Stimulated activated CD4-positive, alpha-beta T cell treated with anti-CD3 and anti-CD28 coated beads, Interleukin-12 subunit alpha, Interleukin-12 subunit beta, amount 100 ng/mL, for 48 hours (primary cell): ENCODE measurements at places on chromosomes 6 and 20.

- DNase-seq: no peak
These were observed 11.1 kb upstream of the SLC4A11 start for GRCh38 chr20:3250091-3250504.

DNA sequence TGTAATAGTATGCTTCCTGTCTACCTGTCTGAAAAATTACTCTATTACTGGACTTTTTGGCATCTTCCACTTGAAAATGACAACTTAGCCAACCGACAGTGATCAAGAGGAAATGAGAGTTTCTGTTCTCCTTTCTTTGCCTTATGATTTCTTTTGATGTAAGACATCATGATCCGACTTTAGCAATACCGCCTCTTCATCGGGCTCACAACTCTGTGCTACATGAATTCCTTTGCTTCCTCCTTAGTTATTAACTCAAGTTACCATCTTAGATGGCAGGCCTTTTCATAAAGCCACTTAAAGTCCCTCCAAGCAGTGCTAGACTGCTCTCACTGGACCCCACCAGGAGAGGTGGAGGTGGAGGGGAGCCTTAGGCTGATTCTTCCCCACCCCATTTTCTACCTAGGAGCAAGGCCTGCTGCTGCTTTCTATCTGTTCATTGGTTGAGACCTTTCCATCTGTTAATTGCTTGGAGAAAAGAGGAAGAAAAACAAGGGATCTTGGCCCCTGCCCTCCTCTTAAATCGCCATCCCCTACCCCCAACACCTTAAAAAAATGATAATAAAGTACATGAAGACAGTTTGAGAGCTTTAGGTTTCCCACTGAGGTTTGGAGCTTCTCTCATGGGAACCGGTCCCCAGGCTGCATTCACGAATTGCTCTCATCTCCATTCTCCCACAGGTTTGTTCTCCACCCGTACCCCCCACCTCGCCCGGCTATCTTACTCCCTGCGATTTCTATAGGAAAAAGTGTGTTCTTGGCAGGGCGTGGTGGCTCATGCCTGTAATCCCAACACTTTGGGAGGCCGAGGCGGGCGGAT, 21.6 kb upstream of the MCM3 start:
- no peak for DNase-seq

DNA sequence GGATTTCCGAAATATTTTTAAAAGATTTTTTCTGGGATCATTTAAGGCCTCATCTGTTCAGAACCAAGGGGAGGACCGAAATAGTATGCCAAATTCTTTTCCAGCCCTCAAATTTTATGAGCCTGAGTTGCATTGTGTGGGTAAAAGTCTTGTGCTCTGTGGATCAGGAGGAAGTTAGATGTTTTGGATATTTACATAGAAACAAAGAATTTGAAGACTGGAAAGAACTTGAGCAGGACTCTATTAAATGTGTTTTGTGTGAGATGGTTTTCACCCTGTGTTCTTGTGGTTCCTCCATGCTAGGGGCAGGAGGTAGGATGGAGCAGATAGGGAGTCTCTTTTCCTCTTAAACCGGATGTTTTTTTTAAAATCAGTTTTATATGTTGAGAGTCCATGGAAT, 329.1 kb downstream of the LAMA2 start:
- no peak for DNase-seq

DNA sequence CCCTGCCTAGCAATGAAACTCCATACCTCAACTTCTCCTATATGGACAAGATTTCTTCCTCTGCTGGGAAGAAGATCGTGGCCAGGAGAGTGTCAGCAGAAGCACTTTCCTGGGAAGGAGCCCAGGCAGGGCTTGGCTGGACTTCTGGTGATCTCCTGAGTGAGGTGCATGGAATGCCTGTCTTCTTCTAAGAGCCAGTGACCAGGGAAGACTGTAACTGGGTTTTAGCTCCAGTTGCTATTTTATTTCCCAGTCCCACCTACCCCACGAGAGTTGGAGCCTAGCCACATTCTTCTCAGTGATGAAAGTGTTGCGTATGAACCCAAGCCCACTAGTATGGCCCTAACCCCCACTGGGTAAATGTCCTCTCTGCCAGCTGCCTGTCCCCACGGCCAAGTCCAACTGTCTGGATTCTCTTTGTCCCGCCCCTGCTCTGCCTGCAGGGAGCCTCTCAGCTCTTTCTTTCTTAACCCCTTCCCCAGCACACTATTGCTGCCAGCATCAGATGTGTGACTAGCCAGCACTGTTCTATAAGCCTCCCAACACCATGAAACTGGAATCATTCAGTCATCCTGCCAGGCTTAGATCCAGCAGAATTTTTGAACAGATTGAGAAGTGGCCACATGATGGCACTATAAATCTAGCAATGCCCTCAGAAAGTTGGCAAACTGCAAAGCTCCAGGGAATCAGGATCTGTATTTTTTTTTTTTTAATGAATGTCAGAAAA, 69.8 kb upstream of the FAM184A start:
- DNase-seq: no peak

GRCh38 chr6:30329331-30329730, 2.6 kb downstream of the TRIM39 start:
- DNase-seq: no peak

GRCh38 chr6:33987531-33988021, 158.3 kb downstream of the GRM4 start:
- DNase-seq: no peak

DNA sequence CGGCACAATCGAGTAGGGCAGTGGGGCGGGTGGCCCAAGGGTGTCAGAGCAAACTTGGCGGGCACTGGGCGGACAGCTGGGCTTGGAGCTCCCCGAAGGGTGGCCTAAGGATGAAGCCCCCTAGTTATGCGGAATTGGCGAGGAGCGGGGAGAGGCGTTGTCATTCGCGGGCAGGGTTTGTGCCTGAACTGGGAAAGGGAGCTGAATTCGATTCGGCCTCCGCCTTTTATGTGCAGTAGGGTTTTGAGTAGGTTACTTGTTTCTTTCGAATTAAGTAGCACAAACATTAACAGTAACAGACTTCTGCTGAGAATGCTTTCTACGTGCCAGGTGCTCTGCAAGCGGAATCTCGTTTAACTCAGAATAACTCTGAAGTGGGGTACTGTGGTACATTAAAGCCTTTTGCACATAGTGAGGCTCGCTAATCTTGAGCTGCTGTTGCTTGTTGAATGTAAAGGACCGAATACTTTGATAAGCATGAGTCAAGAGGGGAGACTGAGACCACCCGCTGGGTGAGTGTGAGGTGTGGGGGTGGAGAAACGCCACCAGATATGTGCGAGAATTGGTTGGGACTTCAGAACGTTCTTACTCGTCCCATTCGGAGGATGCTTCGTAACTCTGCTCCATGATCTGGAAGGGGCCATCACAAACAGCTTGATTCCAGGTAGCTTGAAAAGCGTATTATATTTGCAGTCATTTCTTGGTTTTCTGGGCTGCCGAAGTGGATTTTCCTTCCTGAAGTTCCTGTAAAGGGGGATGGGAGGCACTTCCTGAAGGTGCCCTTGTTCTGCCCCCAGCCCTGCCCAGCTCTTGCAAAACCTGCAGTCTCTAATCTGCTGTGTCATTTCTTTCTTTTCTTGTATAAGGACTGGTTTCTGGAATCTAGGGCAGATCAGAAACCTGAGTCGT, 833 bp downstream of the RAB5IF start:
- DNase-seq: no peak

- DNase-seq: no peak
These were observed 3.8 kb upstream of the CHRNA4 start for GRCh38 chr20:63364801-63365585.

DNA sequence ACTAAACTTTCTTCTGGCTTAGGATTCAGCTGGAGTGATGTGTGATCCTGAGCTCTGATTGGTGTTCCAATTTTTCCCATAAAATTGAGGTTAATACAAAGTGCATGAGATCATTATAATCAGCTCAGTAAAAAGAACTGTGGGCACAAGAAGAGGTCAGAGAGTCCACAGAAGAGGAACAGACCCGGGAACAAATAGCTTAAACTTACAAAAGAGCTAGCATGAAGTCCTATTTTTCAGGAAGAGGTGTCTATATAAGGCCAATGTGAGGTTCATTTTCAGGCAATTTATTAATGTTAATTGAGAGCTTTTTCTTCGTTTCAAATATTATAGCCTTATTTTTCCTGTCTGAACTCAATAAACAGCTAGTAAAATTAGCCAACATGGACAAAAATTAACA, 26.9 kb upstream of the STX11 start:
- DNase-seq: no peak

DNA sequence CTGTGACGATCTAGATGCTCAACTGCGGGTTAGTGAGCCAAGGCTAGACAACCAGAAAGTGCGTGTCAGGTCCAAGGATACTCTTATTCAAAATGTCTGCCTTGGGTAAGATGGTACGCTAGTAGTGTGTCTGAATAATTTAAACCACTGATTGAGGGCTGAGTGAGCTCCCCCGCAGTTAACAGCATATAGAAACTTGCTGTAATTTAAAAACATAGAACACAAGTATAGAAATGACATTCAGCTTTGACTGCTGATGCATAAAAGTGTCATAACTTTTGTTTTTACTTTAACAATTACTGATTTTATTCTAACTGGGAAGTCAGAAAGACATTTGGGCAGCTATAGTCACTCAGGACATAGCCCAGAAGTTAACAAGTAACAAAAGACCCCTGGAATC, 45.6 kb upstream of the SLC22A1 start:
- DNase-seq: no peak

DNA sequence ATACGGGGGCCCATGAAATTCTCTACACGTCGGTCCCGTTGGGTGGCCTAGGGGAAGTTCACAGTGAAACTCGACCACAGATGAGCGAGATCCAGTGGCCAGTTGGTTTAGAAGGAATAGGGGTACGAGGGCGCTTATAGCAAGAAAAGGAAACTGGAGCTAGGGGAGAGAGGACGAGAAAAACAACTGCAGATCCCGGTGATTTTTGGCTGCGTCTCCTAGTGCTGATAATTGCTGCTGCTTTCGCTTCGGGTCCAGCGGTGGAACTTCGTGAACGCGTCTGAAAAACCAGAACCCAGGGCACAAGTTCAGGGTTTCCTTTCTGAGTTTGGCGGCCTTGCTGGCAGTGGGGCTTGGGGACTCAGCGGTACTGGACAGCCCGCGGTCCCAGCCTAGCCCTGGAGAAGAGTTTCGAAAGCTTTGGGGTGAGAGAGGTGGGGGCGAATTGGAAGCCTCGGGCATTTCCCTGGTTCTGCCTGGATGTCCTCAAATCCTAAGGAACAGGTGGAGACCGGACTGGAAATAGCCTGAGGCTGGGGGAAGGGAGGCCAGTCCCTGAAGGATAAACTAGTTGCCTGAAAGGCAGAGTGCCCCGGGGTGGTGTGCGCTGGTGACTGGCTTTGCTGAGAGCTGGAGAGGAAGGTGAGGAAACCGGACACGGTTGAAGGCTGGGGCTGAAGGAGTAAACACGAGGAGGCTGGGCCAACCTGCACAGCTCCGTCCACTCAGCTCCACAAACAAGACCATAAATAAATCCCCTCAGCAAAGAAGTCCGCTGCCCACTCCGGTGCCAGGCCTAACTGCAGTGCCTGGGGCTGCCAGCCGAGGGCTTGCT, 793 bp downstream of the GMPR start:
- no peak for DNase-seq

DNA sequence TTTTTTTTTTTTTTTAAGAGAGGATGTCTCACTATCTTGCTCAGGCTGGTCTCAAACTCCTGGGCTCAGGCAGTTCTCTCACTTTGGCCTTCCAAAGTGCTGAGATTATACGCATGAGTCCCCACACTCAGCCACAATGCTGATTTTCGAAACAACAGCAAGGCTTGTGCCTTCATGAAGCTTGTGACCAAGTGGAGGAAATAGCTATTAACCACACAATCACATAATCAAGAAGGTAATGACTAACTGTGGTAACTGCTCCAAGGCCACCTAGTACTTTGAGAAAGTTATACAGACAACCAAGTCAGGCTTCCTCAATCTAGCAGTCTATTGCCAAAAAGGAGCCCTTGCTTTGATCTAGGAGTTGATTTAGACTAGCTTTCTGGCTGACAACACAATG, 46.3 kb downstream of the SOD2 start:
- DNase-seq: no peak

DNA sequence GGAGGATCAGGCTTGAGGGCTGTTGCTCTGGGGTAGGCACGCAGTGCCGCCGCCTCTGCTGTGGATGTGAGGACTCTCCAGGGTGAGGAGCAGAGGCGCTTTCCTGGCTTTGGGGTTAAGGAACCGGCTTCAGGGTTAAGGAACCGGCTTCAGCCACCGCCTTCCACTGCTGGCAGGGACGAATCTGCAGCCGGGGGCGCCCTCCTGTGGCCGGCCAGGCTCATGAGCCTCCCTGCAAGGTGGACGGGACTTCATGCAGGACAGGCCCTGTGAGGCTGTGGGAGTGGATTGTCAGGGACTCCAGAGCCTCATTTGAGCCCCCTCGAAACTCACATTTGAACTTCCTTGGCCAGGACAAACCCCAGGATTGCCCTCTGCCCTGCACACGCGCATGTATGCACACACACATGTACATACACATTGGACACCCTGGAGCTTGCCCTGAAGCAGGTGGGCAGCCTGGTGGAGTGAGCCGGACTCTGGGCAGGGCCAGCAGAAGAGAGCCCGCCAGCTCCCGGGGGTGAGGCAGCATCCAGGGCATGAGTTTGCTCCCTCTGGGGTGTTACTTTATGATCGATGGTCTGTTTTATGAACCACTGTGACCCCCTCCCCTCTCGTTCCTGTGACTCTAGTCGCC, 146.9 kb downstream of the PHACTR3 start:
- DNase-seq: peak; percentile 26

DNA sequence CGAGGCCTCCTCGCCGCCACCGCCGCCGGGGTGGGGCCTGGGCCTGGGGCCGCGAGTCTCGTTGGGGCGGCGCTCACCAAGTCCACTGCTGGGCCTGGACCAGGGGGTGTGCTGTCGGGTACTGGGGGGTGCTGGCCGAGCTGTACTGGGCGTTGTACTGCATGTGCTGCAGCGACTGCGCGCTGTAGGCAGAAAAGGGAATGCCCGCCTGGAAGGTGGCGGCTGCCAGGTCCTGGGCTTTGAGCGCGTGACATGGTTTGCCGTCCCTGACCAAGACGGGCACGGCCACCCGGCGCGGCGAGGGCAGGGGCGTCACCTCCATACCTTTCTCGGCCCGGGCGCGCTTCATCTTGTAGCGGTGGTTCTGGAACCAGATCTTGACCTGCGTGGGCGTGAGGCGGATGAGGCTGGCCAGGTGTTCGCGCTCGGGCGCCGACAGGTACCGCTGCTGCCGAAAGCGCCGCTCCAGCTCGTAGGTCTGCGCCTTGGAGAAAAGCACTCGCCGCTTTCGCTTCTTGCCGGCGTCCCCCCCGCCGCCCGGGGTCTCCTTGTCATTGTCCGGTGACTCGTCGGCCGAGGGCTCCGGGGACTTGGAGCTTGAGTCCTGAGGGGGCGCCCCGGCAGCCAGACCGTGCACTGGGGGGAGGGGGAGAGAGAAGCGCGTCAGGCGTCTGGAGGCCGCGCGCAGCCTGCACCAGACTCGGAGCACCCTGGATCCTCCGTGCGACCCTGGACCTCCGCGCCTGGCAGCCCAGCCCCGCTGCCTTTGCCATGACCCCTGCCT, 1.8 kb downstream of the NKX2-2 start:
- no peak for DNase-seq

- DNase-seq: no peak
These were observed 36.8 kb downstream of the MANEA start for GRCh38 chr6:95614094-95614493.
